T-helper 2 cell (primary cell): ENCODE measurements at places on chromosomes 4 and X.

GRCh38 chr4:144589512-144589911, 56.4 kb upstream of the HHIP start:
- no peak for DNase-seq

DNA sequence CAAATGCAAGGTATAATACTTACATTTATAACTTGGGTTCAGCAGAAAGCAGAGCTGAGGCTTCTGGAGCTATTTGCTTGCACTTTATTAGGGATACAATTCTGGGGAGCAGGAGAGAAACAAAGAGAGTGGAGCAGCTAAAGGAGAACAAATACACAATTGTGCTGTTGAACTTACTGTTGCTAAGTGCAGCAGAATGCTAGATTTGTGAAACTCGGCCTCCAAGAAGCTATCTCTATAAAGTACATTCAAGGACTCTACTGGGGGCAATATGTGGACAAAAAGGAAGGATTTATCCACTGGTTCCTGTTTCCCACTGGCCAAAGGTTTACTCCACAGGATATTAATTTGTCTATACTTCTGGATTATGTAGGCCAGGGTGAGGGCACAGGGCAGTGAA, 86.8 kb downstream of the PPP1R2C start:
- DNase-seq: no peak

GRCh38 chr4:154612472-154613414, at the start of gene FGG:
FGG (minus strand) TSS chr4:154612656; CDS start chr4:154612609, 47 bp downstream.
- no peak for DNase-seq

DNA sequence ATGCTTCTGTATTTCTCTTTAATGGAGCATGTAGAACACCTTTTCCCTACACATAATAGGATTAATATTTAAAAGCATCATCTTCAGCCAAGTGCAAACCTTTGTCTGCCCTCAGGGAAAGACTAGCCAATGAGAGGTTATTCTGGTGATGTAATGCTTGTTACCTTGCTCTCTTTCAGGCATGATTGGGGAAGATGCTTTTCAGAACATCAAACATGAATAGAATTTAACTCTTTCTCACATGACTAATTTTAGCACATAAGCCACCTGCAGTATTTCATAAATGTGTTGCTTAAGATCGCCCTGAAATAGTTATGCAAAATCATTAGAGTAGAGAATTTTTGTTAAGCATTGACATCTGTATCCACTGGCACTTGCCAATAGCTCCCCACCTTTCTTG, 10.7 kb upstream of the EPGN start:
- no peak for DNase-seq

DNA sequence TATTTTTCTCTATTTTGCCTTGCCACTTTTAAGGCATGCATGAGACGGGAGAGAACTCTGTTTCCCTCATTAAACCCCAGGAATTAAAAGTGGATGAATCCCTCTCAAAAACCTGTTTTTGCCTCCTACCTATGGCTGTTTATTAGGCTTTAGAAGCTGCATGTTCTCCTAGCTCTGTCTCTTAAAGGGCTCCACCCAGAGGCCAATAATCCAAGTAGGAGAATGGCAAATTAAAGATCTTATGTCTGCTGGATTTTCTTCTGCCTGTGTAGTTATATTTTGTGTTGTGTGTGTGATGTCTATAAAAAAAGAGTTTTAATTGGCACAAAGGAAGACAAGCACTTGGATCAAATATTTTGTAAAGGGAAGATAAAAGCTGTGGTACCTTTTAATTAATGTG, 32.4 kb downstream of the MAGEC1 start:
- no peak for DNase-seq

DNA sequence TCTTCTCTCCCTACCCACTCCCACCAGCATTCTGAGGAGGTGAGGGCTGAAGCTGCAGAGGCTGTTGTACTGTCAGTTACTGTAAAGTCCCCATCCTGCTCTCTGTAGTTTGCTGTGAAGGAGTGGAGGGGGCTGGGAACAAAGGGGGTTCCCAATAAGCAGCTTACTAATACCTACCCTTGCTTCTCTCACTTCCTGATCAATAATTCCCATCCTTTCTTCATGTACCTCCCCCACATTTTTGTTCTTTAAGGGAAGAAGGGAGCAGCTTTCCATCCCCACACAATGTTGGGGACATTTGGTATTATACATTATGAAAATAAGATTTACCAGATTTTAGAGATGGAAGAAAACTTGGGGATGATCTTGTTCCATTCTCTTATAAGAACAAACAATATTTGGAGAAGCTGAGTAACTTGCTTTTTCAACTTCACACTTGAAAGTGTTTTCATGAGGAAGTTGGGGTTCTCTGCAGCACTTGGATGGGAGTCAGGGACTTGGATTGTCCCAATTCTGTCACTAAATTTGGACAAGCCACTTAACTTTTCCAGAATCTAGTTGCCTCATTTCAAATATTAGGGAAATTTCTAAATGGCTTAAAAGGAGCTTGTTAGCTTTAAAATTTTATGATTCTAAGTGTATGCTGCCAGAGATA, 5.4 kb downstream of the TBC1D1 start:
- DNase-seq: no peak

DNA sequence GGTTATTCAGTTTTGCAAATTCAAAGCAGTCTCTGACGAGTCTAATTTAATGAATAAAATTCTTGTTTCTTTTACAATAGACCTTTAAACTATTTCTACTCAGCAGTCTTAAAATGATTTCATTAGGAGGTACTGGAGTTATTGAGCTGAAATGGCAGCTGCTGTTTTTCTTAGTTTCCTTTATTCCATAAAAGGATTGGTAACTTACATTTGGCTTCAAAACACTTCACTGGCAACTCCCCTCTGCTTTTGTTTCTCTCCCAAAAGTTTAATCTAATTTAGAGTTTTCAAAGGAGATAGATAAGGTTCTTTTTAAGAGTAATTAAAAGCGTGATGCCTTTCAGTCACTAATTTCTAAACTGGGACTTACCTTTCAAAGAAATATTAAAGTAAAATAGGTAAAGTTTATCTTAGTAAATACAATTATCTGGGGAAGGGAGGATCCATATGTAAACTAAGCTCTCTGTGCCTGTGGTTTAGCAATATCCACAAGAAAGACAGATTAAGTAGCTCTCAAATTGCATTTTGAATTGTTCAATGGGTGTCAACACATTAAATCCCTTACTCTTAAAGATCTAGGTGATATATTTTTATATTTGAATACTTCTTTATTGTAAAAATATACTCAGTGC, 17.1 kb upstream of the PCDH10 start:
- no peak for DNase-seq

DNA sequence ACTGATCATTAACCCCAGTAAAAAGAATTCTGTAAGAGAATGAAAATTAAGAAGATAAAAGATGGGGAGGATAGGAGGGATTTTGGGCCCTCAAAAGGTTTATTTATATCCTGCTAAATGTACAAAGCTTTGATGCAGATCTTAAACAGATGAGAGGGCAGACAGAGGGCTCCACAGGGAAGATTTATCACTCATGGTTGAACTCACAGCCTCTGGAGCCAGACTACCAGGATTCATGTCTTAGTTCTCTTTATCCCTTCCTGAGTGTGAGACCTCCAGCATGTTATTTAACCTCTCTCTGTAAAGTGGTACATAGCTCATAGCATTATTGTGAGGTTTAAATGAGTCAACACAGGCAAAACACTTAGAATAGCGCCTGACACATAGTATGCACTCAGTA, 74.4 kb downstream of the SOWAHB start:
- no peak for DNase-seq

GRCh38 chr4:112953262-112953661, 96.2 kb upstream of the ANK2 start:
- no peak for DNase-seq

DNA sequence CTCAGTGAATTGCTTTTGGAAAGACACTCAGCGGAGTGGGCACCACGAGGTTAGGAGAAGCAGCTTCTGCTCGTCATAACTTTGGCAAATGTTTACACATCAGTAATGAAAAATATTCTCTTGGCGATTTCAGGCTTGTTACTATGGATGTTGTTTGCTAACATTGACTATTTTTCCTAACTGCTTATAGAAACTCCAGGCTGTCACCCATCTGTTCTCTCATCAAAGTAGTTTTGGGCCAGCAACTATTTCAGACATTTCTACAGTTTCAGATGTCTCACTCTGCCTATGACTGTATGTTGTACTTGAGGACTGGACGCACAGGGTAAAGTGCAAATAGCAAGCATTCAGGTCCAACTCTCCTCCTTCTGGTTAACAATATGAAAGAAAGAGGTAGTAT, 346.7 kb downstream of the TRIML1 start:
- no peak for DNase-seq

DNA sequence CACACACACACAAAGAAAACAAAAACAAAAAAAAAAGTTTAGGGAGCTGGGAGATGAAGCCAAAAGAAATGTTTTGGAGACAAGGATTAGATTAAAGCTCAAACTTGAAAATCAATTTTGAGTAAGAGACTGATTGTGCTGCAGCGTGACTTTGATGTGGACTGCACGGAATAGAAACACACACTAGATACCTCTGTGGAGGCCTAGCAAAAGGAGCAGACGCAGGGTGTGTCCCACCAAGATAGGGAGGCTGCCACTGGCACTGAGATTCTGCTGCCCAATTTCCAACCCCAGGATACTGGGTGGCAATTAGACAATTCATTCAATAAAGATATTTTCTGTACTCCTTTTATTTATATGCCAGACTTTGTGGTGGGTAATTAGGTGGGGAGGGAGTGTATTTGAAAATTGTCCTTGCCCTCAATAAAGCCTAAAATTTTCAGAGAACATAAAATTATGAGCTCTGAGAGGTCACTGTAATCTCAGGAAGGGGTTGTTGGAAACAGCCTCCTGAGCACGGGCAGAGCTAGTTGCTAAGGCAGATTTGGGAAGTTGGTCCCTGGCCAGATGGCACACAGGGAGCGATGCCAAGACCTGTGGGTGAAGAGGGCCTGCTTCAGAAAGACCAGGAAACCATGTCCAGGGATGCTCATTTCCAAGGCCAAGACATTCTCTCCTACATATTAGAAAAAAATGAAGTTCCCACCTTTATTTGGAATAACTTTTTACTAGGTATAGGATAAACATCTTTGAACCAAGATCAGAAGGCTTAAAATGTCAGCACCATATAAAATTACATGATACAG, 1.9 kb upstream of the PPP3CA start:
- DNase-seq: no peak

- DNase-seq: no peak
Measured at GRCh38 chr4:171639540-171639939, 173.7 kb upstream of the GALNTL6 start.

GRCh38 chrX:132875650-132876522, 82.5 kb downstream of the HS6ST2 start:
- DNase-seq: no peak

- no peak for DNase-seq
Measured at GRCh38 chrX:6852869-6853268, 294.6 kb upstream of the STS start.

DNA sequence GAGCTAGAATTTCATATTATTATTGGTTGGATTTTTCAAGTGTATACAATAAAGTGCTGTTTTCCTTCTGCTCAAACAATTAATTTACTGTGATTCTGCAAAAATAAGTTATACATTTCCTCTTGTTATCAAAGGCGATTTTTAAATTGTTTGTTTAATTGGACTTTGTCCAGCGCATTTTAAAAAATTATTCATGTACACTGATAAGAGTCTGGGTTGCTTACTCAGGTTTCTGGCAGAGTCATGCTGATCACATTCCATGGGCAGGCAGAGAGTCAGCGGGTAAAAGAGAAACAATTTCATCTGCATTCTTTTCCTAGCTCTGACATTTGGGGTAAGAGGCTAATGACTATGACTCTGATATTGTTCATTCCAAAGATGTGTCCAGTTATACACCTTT, 8.9 kb downstream of the FAT4 start:
- no peak for DNase-seq

DNA sequence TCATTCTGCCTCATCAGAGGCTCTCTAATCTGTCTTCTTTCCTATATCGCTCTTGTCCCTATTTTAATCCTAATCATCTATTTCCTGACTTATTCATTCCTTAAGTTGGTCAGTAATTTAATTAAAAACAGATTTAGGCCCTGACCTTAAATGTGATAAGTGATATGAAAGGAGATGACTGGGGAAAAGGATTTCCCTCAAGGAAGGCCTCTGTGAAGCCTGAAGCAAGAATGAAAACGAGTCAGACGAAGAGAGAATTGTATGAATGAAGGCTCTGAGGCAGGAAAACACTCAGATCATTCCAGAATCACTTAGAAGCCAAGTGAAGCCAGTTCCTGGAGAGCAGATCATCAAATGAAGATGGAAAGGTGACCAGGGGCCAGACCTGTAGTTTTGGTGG, 22.1 kb downstream of the PKD2 start:
- DNase-seq: no peak

GRCh38 chr4:70945046-70945445, 42.9 kb downstream of the MOB1B start:
- no peak for DNase-seq

- DNase-seq: no peak
Measured at GRCh38 chrX:132022198-132022966, 720 bp upstream of the STK26 start.

- no peak for DNase-seq
Measured at GRCh38 chr4:151013944-151014343, 1.1 kb downstream of the LRBA start.

GRCh38 chr4:61298178-61298740, 98.1 kb downstream of the ADGRL3 start:
- DNase-seq: no peak

DNA sequence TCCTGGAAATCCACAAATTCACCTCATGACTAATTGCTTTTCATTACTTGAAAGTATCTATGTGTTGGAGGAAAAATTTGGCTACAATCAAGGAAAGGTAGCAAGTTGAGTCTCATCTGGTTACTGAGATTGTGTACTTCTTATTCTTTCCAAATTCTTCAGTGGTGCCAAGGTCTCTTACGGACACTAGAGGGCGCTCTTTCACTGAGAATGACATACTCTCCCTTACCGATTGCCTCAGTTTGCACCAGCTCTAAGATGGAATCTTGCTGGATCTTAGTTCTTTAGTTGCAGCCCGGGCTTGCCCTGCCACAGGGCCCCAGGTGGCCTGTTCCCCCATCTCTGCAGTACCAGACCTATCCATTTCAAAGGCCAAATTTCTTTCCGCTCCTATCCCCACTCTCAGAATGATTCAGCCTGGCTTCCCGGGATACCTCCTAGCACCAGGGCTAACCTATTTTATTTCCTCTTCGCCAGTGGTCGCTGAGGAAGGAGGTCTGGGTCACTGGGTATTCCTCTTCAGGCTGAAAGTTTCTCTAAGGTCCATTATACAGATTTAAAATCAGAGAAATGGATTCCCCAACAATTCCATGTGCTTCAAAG, 24.6 kb upstream of the GPR50 start:
- no peak for DNase-seq

- no peak for DNase-seq
Measured at GRCh38 chr4:102569200-102569599, 68.0 kb downstream of the NFKB1 start.

- no peak for DNase-seq
Measured at GRCh38 chr4:37667197-37668100, 18.7 kb downstream of the RELL1 start.

DNA sequence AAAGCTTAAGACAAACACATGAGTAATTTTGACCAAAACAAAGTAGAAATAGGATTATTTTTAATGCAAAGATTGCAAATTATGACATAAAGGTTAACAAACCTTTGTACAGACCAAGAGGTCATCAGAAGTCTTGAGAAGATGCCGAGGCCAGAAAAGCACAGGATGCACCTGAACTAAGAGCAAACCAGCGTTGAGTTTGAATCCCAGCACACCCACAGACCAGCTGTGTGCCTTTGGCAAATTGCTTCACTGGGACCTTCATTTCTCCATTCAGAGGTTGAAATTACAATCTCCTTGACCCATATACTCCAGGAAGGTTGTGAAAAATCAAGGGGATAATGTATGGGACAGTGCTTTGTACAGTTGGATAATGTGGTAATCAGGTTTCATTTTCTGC, 56.6 kb downstream of the PPM1K start:
- no peak for DNase-seq
